ENCODE measurements at places on chromosomes 4 and X.
A peak's percentile ranks its signal among the peaks of the same experiment; 100 is the strongest.

DNA sequence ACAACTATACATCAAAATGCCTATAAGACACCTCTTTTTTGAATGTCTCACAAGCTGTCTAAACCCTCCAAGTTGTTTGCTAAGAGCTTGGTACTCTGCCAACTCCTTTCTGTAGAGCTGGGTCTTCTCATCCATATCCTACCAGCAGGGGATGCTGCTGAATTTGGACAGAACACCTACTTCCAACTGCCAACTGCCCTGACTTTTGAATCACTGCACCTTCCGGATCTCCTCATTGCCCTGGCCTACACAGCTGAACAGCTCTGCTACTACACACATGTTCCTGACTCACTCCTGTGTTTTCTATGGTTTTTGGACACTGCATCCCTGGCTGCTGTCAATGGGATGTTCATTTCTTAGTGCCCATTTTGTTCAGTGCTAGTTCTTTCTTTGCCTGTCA is 18.7 kb downstream of the FAM184B start:
- DNase-seq: no peak

DNA sequence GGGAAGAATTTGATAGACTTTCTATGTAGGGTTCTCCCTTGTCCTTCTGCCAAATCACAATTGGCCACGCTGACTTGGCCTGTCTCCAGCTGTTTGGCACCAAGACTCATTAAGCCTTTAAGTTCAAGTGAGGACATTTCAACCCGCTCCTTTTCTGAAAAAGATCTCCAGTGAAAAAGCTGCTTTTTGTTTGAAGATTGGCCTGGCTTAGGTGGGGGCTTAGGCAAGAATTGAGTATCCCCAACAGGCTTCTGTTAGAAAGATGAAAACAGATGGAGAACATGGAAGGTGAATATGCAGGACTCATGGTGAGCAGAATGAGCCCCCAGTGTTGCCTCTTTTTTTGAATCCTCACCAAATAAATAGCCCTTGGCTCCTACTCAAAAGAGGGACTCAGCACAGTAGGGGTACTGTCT is 28.5 kb upstream of the LIMCH1 start:
- no peak for DNase-seq

GRCh38 chr4:11605597-11605996 is 176.9 kb upstream of the HS3ST1 start:
- no peak for DNase-seq

DNA sequence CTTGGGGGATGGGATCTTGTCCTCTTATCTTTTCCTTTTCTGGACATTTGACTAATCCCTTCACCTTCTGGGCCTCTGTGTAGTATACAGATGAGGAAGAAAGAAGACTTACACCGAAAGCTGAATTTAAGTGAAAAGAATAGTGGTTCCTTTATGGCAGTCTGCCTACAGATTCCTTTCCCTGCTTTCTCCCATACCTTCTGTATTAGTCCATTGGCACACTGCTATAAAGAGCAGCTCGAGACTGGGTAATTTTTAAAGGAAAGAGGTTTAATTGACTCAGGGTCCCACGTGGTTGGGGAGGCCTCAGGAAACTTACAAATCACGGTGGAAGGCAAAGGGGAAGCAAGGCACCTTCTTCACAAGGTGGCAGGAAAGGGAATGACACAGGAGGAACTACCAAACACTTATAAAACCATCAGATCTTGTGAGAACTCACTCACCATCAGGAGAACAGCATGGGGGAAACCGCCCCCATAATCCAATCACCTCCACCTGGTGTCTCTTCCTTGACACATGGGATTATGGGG is 34.0 kb upstream of the CD38 start:
- DNase-seq: peak; percentile 37

- DNase-seq: no peak
These were observed 556.3 kb downstream of the PPARGC1A start for GRCh38 chr4:23333556-23333945.
